ENCODE measurements at places on chromosomes 16 and 17. TPM values are rescaled to one million over a fixed set of nuclear protein-coding genes. Genes with fewer than 3 reads are reported as not detected.

GRCh38 chr17:12342609-12343435 is 322.1 kb downstream of the MAP2K4 start:
- peak; percentile 11 for DNase-seq

DNA sequence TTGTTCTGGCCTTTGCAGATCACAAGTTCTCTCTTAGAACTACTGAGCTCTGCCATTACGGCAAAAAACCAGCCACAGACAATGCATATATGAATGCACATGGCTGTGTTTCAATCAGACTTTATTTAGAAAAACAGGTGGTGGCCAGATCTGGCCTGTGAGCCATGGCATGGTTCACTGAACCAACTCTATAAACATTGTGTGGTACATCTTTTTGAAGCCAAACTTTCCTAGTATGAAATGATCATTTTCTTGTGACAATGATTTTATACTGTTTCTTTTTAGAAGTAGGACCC is 65.9 kb upstream of the AMZ2 start:
- DNase-seq = no peak

DNA sequence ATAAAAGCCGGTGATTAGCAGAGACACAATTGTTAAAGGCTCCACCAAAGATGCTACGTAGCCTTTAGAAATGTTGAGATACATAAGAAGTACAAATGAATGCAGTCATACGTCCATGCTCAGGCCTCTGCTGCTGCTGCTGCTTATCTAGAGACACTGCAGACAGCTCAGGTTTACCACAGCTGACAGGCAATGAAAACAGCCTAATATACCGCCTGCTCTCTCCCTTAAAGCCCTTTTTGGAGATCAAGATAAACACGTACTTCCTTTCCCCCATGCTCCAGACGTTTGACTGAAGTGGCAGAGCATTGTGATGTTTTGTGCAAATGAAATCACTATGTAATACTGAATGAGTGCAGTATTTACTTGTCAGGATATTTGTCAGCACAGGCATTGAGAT is 185.3 kb downstream of the AATF start:
- no peak for DNase-seq

- peak; percentile 66 for DNase-seq
These were observed 28.3 kb upstream of the TEX2 start for GRCh38 chr17:64291268-64291851.

GRCh38 chr17:9368631-9369030 is 207.0 kb downstream of the STX8 start:
- DNase-seq = no peak

GRCh38 chr17:57257895-57258851 is 1.9 kb downstream of the MSI2 start:
- DNase-seq = peak; percentile 24

DNA sequence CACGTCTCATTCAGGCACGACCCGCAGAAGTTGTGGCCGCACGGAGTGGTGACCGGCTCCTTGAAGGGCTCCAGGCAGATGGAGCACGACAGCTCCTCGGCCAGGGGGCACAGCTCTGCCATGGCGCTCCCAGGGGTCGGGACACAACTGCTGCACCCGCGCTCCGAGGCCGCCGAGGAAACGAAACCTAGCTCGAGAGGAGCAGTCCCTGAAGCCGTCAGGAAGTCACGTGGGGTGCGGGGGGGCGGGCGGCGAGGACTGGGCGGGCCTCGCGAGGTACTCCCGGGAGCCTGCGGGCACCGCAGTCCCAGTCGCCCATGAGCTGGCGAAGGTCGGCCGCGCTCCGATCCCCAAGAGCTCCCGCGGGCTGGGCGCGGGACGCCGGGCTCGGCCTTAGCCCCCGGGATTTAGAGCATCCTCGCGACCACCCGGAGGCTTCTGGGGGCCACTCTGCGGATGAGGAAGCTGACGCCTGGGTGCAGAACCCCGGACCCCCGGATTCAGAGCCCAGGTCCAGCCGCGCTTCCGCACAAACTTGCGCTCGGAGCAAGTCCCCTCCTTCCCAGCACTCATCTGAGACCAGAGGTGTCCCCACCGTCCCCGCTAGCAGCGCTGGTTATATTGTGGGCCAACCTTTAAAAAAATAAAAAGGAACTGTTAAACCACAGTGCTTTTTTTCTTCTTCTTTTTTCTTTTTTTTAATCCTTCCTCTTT is at the start of gene TRIM25:
TRIM25 (minus strand) TSS at position 183 of the 714 bp plus-strand sequence; CDS start at position 122, 61 bp downstream.
- DNase-seq = peak; percentile 86

DNA sequence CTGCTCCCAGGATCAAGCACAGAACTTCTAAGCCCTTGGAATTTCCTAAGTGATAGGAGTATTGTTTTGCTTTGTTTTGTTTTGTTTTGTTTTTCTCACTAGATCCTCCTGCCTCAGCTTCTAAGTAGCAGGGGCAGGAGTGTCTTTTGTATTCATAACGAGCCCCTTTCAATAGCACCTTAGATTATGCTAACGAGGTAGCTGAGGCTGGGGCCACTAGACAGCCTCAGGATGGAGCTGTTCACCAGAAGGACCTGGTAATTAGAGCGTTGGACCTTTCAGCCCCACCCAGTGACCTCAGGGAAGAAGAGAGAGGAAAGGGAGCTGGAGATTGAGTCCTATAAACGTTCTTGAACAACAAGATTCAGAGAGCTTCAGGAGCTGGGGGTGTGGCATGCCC is 43.6 kb downstream of the IKZF3 start:
- DNase-seq = no peak

DNA sequence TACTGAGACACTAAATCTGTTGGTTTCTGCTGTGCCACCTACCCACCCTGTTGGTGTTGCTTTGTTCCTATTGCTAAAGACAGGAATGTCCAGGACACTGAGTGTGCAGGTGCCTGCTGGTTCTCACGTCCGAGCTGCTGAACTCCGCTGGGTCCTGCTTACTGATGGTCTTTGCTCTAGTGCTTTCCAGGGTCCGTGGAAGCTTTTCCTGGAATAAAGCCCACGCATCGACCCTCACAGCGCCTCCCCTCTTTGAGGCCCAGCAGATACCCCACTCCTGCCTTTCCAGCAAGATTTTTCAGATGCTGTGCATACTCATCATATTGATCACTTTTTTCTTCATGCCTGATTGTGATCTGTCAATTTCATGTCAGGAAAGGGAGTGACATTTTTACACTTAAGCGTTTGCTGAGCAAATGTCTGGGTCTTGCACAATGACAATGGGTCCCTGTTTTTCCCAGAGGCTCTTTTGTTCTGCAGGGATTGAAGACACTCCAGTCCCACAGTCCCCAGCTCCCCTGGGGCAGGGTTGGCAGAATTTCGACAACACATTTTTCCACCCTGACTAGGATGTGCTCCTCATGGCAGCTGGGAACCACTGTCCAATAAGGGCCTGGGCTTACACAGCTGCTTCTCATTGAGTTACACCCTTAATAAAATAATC is 14.6 kb downstream of the STH start:
- no peak for DNase-seq

GRCh38 chr17:76195281-76196096 is 44.8 kb downstream of the RNF157 start:
- DNase-seq = no peak

GRCh38 chr17:72294487-72294893 is 173.7 kb downstream of the SOX9 start:
- no peak for DNase-seq

C16orf74 gene
- total RNA-seq = 3.8 TPM

KCNH6 gene
- total RNA-seq = not detected

HBA1 gene
- 8.6 TPM for total RNA-seq

SKAP1 gene
- total RNA-seq = 0.70 TPM
